ENCODE measurements at places on chromosomes 2 and 18.

DNA sequence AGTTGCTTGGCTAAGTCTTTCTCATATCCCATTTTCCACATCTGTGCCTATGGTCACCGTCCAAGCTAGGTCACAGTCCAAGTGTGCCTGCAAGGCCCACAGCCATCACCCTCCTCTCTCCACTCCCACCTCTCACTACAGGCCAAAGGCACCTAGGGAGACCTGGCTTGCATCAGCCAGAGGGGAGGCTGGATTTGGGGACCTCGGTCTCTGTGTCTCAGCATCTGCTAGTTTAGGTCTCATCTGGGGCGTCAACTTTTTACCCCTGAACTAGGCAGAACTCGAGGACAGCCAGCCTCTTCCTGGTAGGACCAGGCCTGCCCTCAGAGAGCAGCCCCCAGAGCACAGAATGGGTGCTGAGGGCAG lies 217.1 kb downstream of the DYSF start:
- no peak for DNase-seq

GRCh38 chr2:201779901-201780673 lies 646 bp downstream of the ALS2 start:
- DNase-seq = peak; percentile 15

DNA sequence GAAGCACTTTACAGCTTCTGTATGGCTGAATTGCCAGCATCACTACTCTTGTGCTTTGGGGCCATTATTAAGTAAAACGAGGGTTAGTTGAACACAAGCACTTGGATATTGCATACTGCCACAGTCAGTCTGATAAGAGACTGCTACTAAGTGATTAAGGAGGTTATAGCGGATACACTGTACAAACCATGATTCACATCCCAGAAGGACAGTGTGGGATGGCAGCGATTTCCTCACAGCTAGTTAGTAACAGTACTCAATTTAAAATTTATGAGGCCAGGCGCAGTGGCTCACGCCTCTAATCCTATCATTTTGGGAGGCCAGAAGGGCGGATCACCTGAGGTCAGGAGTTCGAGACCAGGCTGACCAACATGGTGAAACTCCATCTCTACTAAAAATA lies 2.6 kb upstream of the BMPR2 start:
- peak; percentile 14 for DNase-seq

DNA sequence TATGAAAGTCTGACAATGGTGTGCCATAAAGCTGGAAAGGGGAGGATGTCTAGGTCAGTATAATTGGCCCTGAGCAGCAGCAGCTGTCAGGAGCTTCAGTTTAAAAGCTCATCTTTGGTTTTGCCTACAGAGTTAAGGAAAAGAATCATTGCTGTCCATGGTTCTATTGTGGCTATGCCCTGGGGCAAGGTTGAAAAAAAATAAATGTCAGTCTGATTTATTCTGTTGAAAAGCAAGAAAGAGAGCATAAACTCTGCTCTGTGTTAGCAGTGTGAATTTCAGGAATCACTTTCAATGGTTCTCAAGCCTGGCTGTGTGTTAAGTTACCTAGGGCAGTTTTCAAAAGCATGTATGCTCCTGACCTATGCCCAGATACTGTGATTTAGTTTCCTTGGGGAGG lies 446.7 kb downstream of the SETBP1 start:
- DNase-seq = no peak

- no peak for DNase-seq
Observed at GRCh38 chr18:23232331-23232730, 97.0 kb downstream of the CABLES1 start.

DNA sequence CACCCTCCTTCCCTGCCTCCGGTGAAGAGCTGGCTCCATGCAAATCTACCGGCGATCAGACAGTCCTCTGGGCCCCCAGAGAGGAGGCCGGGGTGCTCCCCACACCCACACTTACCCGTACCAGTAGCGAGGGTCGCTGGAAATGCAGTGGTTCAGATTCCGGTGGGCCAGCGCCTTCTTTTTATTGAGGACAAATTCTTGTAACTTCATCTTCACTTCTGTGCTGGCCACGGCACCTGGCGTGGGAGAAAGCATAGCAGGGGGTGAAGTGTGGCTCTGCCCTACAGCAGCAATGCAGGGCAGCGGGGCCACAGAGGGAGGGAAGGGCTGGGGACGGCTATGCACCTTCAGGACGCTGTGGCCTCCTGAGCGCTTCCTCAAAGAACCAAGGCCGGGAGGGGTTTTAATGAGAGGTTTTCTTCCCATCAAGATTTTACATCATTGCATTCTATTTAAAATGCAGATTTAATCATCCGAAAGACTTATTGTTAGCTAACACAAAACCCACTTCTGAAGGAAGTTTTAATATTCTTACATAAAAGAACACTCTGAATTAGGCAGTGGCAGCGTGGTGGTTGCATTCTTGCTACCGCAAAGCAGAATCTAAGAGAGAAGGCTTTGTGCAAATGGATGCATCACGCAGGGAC lies 237.0 kb downstream of the HDAC4 start:
- no peak for DNase-seq

- DNase-seq = peak; percentile 28
Observed at GRCh38 chr18:79933765-79934164, 17.7 kb downstream of the SLC66A2 start.

- DNase-seq = peak; percentile 57
Observed at GRCh38 chr2:55155764-55156281, 76.3 kb downstream of the CLHC1 start.

- no peak for DNase-seq
Observed at GRCh38 chr2:21234464-21235120, 110.8 kb downstream of the TDRD15 start.

GRCh38 chr2:138107288-138107687 lies 143.0 kb downstream of the HNMT start:
- DNase-seq = peak; percentile 75

DNA sequence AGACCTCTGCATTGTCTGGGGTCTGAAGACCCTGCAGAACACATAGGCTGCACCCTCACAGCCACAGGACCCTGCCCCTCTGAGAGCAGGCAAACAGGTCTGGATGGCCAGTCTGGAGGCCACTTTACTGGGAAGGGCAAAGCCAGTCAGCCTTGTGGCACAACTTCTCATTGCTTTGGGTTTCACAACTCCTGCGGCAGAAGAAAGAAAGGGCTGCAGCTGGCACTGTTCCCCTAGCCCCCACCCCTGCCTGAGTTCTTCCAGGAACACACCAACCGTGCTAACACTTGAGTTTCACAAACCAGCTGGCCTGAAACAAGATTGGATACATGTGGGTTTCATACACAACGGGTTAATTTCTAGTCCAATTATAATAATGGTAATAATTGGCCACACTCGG lies 276.5 kb upstream of the MGAT5 start:
- no peak for DNase-seq

GRCh38 chr18:37450434-37451132 lies 115.0 kb downstream of the CELF4 start:
- DNase-seq = no peak

GRCh38 chr2:107687073-107687472 lies 139.6 kb upstream of the RGPD4 start:
- no peak for DNase-seq

DNA sequence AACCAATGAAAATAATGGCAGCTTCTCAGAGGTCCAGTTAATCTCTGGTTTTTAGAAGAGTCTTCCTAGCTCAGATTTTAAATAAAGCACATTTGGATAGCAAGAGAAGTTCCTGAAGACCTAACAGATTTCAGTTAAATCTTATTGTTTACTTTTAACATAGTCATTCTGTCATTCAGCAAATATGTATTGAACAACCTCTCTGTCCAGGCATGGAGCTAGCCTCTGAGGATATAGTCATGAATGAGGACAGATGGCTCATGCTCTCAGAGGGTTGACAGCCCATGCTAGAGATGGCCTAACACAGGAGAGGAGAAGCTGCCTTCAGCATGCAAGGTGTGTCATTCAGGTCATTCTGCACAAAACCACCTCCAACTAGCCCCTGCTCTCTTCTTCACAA lies 6.2 kb downstream of the CCBE1 start:
- DNase-seq = peak; percentile 82

DNA sequence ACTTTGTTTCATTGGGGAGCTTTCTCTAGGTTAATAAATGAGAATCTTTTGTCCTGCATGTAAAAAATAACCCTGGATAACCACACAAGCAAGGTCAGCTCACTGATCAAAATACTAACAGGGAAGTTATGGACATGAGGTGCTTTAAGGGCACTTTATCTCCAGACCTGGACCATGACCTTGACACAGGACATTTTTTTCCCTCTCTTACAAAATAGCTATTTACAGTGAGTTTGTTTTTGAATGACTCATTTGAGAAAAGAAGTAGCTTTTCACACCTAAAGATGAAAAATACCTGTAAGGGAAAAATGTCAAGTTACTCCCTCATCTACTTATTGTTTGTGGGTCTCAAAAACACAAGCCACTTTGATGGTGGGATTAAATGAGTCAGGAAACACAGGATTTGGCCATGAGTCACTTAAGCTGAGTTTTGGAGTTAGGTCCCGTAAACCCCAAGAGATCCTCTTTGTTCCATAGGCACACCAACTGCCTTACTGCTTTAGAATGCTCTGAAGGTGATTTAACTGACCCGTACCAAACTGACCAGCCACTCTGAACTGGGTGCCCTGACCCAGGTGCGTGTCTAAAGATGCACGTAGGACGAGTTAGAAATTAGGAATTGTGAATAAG lies 479.3 kb upstream of the NXPH2 start:
- DNase-seq = no peak

- DNase-seq = no peak
Observed at GRCh38 chr2:204542982-204543608, 2.2 kb upstream of the PARD3B start.

- DNase-seq = no peak
Observed at GRCh38 chr2:9768388-9768787, 74.9 kb upstream of the TAF1B start.

DNA sequence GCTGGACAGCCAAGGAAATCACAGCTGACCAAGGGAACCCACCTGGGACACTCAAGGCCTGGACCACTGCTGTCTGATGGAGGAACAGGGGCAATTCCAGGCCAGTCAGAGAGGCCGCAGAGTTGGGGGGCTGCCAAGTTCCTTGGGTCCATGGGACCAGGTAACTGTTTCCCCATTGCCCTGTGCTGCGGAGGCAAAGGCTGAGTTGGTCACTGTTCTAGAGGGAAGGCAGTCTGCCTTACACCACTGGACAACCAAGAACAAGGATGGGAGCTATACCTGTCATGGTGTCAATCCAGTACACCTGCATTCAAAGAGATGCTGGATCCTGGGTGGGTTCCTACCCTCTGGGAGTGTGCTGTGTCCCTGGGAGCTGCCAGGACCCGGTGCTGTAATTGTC lies 9.6 kb upstream of the SP140L start:
- no peak for DNase-seq

DNA sequence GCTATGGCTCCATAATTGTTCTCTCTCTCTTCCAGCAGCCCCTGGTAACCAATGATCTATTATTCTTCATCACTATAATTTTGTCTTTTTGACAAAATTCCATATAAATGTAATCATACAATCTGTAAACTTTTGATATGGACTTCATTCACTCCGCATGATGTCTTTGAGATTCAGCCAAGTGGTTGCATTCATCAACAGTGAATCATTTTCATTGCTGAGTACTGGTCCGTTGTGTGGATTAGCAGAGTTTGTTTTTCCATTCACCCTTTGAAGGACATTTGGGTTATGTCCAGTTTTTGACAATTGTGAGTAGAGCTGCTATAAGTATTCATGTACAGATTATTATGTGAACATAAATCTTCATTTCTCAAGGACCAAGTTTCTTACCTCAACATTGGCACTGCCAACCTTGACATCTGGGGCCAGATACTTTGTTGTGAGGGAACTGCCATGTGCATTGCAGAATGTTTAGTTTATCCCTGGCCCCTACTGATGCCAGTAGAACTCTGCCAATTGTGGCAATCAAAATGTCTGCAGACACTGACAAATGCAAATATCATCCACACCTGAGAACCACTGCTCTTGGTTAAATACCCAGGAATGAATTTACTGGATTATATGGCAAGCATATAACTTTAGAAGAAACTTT lies 48.4 kb upstream of the BCL2L11 start:
- DNase-seq = peak; percentile 94

DNA sequence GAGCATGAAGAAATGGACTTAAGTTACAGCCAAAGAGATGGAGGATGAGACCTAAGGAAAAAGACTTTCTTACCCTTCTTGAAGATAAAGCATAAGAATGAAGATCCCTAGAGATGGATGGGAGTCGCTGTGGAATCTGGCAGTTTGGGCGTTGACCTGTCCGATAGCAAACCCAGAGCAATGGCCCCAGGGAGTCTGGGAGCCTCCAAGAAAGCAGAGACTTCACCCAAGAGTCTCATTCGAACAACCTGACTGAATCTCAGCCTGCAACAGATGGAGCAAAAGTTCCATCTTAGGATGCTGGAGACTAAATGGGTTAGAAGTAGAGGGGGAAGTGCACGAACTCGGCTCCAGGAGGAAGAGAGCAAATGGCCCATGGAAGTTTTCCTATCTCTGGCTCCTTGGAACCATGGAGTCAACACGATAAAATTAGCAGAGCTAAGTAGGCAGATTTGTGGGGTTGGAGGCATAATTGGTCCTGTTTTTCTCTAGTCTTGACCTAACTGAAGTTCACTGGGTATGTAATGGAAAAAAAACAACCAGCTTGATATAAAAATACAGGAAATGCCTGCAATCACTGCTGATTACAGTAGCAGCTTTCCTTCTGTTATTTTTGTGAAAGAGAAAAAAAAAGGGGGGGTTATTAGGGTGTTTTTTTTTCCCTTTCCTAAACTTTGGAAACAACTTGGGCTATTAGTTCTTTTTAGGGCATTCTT lies 178.4 kb upstream of the EPAS1 start:
- no peak for DNase-seq

- no peak for DNase-seq
Observed at GRCh38 chr2:229087843-229088516, 183.1 kb downstream of the PID1 start.

- no peak for DNase-seq
Observed at GRCh38 chr2:69926849-69927515, 12.1 kb downstream of the MXD1 start.

GRCh38 chr2:45330637-45331409 lies 280.2 kb downstream of the SRBD1 start:
- no peak for DNase-seq

DNA sequence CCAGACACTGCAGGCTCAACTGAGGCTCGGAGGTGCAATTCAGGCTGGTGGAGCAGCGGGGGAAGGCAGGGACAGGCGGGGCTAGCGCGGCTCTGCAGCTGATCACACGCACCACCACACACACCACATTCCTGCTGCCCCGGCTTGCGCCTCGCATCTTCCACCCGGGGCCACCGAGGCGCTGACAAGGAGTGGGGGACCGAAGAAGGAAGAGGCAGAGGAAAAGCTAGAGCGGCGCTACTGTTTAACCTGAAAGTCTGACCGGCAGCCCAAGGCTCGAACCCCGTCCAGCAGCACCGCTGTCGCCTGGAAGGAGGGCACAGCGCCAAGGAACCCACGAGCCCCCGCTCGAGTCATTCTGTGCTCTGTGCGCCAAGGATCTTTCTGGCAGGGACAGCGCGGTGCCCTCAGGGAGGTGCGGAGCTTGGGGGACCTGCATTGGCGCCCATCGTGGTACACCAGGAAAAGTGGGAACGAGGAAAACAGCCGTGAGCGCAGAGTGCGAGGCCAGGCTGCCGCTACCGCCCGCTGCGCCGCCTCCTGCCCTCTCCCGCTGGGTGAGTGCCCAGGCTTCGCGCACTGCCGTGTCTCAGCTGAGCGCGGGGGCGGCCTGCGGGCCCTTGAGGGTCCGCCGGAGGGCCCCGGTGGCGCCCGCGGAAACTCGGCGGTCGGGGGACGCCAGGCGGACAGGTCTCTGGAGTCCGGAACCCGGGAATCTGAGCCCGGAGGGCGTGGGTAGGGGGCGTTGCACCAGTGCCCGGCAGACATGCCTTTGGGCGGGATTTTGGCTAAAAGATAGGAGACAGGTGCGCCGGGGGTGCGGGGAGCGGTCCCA lies 860 bp upstream of the KCNJ3 start:
- no peak for DNase-seq

GRCh38 chr2:221673248-221673647 lies 101.1 kb upstream of the EPHA4 start:
- no peak for DNase-seq

All from brain microvascular endothelial cell (primary cell).